ENCODE measurements at places on chromosomes 7 and 10.

- no peak for DNase-seq
Measured at GRCh38 chr10:104526188-104526587, 114.9 kb upstream of the SORCS3 start.

DNA sequence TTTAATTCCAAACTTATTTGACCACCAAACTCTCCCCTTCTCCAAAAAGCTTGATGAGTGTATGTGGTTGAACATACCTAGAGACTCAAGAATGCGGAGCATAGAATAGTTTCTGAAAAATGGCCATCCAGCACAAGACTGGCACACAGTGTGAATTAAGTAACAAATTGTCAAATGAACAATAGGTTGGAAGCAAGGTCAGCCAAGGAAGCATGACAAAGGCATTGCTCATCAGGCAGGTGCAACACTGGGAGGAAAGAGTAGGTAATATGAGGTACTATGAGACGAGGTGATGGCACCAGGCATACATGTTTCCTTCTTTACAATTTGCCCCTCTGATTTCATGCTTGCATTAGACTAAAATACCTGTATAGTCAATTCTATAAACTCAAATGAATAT is 73.7 kb downstream of the DKK1 start:
- no peak for DNase-seq

DNA sequence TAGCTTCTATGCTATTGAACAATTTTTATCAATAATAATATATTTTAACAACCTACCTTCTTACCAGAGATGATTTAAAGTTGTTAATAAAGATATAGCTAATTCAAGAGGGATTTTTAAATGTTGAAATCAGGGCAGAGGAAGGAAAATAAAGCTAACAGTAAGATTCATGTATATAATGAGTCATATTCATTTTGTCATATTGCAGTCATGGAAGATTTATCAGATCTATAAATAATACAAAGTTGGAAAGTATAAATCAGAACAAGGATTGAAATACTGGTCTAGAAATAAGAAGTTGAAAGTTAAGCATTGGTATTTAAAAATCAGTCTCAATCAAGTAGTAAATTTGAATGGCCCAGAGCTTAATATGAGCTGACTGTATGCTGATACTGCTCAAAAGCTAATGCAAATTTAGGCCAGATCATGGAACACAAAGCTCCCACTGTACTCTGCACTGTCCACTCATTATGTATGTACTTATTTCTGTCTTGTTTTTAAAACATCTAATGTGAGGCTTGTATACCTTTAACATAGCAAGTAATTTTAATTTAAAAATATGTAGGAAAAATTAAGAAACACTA is 196.9 kb downstream of the ZEB1 start:
- DNase-seq = no peak

GRCh38 chr10:78991187-78991586 is 77.6 kb upstream of the ZMIZ1 start:
- no peak for DNase-seq

DNA sequence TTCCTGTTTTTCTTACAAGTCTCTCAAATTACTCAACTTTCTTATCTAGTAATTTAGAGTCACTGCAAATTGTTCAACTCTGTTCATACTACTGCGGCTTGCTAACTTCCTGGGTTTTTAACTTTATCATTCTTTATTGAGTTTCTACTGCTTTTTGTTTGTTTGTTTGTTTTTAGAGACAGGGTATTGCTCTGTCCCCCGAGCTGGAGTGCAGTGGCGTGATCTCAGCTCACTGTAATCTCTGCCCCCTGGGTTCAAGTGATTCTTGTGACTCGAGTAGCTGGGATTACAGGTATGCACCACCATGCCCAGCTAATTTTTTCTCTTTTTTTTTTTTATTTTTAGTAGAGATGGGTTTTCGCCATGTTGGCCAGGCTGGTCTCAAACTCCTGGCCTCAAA is 182.9 kb downstream of the TSPAN12 start:
- no peak for DNase-seq

DNA sequence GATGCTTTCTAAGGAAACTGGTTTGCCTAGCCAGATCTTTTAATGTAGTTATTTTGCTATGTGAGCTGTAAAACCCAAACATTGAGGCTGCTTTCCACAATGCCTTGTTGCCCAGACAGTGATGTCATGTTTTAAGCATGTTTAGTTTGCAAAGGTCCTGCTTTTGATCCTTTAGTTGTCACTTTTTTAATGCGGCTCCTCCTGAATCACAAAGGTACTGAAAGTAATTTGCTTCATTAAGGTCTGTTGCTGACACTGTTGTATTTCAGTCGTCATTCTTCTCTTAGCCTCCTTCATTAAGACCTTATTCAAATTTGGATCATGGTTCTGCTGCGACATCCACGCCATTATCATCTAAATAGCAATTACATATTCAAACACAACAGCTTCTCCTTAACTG is 10.6 kb downstream of the RPA3 start:
- peak; percentile 59 for DNase-seq

DNA sequence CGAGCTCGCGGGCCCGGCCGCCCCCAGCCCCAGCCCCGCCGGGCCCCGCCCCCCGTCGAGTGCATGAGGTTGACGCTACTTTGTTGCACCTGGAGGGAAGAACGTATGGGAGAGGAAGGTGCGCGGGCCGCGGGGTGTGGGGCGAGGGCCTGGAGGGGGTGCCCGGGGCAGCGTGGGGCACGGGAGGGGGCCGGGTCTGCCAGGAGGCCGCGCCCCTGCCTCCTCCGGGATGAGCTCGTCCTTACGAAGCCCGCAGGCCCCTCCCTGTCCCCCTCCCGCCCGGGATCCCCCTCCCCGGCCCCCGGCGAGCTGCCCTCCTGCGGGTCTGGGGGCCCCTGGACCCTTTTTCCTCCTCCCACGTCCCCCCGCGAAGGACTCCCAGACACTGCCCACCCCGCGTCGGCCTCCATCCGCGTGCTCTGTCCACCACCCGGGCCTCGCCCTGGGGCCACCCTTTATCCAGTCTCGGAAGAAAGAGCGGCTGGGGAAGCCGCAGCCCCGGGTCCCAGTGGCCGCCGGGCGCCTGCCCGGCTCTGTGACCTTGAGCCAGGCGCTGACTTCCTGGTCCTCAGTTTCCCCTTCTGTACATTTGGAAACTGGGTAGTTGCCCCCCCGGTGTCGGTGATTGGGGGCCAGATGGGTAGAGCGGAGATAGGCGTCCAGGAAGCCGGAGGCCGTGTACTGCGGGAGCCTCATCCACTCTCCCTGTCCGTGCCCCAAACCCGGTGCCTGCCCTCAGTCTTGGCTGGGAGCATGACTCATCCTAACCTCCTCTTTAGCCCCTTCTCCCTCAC is 521 bp downstream of the LIMK1 start:
- DNase-seq = peak; percentile 63

DNA sequence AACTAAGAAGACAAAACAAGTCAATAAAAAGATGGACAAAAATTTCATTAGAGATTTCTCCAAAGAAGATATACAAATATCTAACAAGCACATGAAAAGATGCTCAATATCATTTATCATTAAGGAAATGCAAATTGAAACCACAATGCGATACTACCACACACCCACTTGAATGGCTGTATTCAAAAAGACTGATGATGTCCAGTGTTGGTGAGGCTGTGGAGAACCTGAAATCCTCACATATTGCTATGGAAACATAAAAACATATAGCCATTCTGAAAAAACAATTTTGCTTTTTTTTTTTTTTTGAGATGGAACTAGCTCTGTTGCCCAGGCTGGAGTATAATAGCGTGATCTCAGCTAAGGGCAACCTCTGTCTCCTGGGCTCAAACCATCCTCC is 124.1 kb upstream of the LAMB4 start:
- DNase-seq = no peak

DNA sequence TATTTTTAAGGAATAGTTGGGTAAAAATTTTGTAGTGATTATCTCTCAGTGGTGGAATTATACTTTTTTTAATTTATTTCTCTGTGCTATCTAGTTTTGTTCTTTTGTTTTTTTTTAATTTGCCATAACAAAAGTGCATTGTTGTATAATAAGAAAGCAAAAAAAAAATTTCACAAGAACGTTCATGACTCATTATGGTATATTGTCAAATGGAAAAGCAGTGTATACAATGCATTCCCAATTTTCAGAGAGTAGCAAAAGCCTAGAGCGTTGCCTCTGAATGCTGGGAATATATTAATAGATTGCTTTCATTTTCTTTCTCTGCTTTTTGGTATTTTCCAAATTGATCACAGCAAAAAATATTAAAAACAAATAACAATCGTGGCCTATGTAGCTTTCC is 46.3 kb upstream of the GPAM start:
- DNase-seq = no peak

GRCh38 chr7:106485031-106485551 is 175.9 kb downstream of the CCDC71L start:
- no peak for DNase-seq

DNA sequence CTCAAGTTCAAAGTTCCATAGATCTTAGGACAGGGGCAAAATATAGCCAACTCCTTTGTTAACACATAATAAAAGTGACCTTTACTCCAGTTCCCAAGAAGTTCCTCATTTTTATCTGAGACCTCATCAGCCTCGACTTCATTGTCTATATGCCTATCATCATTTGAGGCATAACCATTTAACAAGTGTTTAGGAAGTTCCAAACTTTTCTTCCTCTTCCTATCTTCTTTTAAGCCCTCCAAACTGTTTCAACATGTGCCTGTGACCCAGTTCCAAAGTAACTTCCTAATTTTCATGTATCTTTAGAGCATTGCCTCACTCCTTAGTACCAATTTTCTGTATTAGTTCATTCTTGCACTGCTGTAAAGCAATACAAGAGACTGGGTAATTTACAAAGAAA is 569.1 kb downstream of the ANKRD7 start:
- no peak for DNase-seq

GRCh38 chr7:84665339-84665738 is 470.8 kb upstream of the SEMA3A start:
- DNase-seq = peak; percentile 68

DNA sequence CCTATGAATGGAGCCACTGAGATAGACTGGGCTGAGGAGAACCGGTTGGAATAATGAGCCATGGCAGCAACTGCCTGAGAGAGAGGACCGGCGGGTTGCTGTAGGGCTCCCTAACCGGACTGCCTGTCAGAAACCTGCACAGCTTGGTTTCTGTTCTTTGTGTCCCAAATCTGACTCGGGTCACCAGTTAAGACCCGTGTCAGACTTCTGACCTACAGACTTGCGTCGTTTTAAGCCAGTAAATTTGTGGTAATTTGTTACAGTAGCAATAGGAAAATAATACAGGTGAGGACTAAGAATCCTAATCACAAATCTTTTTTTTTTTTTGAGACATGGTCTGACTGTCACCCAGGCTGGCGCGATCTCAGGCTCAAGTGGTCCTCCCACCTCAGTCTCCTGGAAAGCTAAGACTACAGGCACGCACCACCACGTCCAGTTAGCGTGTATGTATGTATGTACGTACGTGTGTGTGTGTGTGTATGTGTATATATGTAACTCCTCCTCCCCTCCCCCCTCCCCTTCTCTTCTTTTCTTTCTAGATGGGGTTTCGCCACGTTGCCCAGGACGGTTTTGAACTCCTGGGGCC is 672 bp upstream of the DDX56 start:
- DNase-seq = peak; percentile 26

- peak; percentile 84 for DNase-seq
Measured at GRCh38 chr10:21514818-21515351, 10.6 kb downstream of the SKIDA1 start.

GRCh38 chr10:11274452-11274851 is 256.8 kb downstream of the CELF2 start:
- no peak for DNase-seq

GRCh38 chr10:112744181-112745096 is 205.6 kb upstream of the TCF7L2 start:
- DNase-seq = no peak

DNA sequence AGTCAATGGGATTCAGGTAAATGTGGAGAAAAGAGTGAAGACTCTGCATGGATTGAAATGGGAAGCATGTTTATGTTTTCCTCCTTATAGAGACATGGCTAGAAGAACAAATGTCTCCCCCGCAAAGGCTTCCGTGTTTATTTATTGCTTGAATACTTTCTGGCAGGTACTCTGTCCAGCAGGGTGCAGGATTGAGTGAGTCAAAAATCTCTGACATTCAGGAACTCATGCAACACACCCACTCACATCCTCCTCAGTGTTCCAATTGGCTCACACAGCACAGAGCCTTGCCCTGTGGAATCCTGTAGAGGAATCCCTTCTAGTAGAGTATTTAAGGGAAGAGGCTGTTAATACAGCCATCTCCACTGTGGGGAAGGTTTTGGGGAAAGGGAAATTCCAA is 290.3 kb upstream of the VWC2 start:
- DNase-seq = peak; percentile 55

- DNase-seq = no peak
Measured at GRCh38 chr10:31574577-31574976, 255.6 kb downstream of the ZEB1 start.

DNA sequence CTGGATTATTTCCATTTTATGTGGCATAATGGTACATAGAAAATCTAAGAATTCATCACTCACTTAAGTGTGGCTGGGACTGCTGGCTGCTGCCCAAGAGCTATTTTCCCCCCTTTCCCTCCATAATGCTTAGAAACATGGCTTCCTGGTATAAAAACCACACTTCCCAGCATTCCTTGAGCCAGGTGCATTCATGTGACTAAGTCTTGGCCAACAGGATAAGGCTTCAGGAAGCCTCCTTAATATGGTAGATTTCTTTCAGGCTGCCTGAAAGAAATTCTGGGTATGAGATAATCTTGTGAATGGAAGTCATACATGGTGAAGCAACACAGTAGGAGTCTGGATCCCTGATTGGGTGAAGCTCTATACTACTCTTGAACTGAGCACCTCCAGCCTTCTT is 178.0 kb downstream of the JAZF1 start:
- peak; percentile 72 for DNase-seq

DNA sequence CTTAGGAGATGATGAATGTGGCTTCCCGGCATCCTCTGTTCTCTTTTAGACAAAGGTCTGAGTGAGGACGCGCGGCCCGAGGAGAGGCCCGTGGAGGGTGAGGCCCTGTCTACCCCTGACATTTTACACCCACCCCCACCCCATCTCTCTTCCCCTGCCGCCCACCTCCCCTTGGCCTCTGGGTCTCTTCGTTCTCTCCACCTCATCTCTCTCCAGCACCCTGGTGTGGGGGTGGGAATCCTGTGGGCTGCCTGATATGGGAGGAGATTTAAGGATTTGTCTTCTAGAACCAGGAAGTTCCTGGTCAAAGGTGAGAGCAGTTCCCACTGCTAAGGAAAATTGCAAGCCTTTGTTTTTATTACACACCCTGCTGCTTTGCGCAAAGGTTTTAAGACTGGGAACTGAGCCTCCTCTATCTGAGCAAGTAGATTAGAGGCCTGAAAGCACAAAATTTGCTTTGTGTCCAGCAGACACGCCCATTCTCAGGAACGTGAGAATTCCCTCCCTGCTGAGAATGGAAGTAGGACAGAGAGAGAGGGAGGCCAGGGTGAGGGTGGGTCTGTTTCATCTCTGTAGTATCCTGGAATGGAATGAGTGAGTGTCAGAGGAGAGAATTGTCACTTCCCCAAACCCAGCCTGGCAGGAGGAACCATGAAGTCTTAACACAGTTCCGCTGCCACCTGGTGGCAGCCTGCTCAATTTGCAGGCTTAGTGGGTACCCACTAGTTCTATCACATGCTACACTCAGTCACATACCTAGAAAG is 91.2 kb downstream of the GTF2IRD1 start:
- DNase-seq = peak; percentile 87

- DNase-seq = no peak
Measured at GRCh38 chr10:131082201-131082850, 229.2 kb downstream of the TCERG1L start.

- peak; percentile 6 for DNase-seq
Measured at GRCh38 chr7:81944058-81944457, 174.2 kb upstream of the HGF start.

- no peak for DNase-seq
Measured at GRCh38 chr10:1247598-1248261, 191.5 kb downstream of the WDR37 start.
